ENCODE measurements at places on chromosomes 13 and 19.

- DNase-seq: no peak
Measured at GRCh38 chr13:23231241-23231640, 50.5 kb downstream of the SGCG start.

GRCh38 chr13:51235186-51235585 is 13.0 kb downstream of the FAM124A start:
- DNase-seq: no peak

DNA sequence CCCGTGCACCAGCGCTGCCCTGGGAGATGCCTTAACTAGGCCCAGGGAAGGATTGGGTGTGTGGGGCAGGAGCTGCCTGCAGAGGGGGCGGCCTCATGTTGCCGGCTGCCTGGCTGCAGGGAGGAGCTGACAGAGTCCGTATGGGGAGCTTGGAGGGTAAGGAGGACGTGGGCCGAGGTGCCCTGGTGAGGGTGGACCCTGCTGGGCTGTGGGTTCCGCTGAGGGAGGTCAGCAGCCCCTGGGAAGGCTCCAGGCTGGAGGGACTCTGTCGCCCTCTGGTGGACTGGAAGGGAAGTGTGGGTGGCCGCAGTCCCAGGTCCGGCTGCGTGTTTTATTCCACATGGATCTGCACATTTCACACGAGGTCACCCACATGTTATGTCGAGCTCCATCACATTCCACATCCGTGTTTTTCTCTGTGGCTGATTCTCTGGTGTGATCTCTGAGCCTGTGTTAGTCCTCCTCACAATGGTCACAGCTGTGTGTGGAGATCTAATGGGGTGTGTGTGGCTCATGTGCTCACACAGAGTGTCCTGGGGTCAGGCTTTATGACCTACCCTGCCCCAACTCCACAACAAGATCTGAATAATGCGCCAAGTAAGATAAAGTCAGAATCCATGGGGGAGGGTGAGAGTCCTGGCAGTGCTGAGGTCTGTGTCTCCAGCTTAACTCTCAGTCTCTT is 1.8 kb upstream of the CEACAM8 start:
- peak; percentile 41 for DNase-seq

DNA sequence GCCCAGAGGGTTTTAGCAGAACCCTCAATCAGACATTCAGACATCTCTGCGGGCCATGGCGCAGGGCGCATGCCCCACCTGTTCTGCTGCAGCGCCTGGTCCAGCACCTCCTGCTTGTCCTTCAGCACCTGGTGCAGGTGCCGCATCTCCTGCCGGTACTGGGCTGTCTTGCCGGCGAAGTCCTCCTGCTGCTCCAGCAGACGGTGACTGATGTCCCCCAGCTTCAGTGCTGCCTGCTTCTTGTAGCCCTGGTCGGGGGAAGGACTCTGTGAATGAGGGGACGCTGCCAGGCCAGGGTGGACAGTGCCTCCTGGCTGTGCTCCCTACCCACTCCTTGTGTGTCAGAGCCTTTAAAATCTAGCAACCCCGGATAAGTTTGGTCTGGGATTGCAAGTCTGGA is 12.2 kb upstream of the SLC7A9 start:
- DNase-seq: no peak

- DNase-seq: no peak
Measured at GRCh38 chr13:114067381-114067885, 65.0 kb downstream of the RASA3 start.

DNA sequence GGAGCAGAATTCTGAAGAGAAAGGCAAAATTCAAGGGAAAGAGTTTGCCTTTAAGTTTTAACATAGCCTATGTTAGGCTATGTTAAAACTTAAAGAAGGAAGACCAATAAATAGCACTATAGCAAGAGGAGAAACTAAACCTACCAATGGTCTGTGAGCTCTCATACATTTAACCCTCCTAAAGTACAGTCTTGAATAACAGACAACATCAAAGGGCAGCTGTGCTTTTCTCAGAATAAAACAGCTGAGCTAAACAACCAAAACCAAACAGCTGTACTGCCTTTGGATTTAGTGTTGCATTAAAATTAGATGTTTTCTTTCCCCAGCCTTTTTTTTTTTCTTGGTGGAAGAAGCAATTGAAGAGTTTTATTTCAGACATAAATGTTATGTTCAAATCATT is 34.0 kb downstream of the KLF5 start:
- DNase-seq: no peak

- DNase-seq: no peak
Measured at GRCh38 chr13:30792285-30793000, 57.1 kb downstream of the ALOX5AP start.

- no peak for DNase-seq
Measured at GRCh38 chr19:1904860-1905109, 414 bp upstream of the ADAT3 start.

- no peak for DNase-seq
Measured at GRCh38 chr13:108408672-108409071, 139.2 kb downstream of the TNFSF13B start.

DNA sequence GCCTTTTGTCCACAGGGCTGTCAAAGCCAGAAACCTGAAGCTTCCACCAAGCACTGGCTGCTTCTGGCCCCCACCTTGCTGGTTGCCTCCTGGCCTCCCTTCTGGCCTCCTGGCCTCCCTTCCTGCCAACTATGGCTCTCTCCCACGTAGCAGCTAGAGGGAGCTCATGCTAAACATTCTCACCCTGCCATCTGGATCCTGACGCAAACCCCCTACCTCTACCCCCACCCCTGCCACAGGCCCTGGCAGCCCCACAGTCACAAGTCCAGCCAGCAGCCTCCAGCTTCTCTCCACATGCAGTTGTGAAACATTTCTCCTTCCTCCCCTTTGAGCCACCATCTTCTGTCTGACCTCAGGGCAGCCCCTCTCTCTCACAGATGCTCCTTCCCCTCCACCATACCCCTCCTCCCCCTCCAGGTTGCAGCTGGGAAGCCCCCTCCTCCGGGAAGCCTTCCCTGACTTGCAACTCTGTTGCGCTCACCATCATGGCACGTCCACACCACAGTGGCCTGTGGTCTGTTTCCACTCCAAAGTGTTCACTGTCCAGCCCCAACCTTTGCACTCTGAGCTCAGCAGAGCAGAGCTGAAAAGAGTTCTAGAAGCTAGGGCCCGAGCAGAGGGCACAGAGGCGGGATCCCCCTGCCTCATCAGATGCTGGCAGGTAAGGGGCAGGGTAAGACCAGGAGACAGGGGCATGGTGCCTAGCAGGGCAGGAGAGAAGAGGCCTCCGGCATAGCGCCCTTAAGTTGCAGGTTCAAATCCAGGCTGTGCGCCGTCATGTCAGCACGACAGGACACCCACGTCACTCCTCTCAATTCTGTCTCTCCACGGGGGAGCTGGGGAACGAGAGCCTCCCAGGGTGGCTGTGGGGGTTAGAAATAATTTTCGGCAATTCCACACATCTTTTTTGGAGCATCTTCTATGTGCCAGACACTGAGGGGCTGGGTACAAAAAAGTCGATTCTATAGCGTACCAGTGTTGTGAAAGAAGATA is 7.3 kb downstream of the ADGRL1 start:
- DNase-seq: no peak

DNA sequence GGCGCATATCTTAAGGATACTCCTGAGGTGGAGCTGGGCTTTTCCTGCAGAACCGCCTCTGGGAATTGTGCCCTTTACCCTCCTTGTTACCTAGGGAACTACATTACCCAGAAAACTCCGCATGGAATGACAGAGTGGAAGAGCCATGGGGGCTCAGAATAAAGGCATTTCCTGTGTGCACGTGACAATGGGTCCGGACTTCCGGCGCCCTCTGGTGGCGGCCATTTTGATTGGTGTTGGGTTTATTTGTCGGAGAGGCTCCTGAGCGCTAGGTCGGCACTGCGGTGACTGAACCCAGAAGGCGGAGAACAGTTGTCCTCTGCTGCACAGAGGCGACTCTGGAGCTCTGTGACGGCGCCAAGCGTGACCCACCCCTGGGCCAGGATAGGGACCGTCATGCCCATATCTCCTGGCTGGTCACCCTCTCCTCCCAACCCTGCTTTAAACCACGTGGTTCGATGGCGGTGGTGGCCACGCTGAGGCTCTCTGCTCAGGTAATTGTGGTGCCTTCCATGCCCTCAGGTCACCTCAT is at the start of gene ZNF587B:
TSS of gene ZNF587B (plus strand) at position 229 of the 532 bp plus-strand sequence. CDS start at position 459, 230 bp downstream.
- peak; percentile 20 for DNase-seq

GRCh38 chr19:2282862-2283237 is 875 bp upstream of the PEAK3 start:
- DNase-seq: no peak

DNA sequence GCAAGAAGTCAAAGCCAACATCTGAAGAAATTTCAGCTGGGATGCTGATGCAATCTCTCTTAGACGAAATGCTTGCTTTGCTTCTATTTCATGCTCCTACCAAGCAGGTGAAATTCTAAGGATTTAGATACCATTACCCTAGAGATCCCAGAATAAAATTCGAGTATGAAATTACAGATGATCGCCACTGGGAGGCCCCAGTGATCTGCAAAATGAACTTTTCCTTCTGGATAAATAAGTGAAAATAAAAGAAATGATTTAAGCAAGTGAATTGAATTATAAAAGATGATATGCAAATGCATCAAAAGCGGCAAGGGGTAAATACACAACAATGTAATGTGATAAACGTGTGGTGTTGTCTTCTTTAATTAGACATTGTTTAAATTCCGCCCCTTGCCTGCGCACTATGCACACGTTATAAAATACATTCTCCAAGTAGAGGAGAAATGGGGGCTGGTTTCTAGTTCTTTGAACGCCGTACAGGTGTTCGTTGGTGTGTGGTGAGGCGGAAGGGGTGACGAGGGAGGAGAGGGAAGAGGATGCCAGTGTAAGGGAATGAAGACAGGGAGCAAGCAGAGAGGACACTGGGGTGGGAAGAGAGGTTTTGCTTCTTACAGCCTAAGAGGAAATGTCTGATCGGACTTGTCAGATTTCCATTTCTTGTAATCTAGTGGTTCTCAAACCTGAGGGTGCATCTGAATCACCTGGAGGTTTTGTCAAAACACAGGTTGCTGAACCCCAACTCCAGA is 58.0 kb downstream of the ERCC5 start:
- DNase-seq: no peak

DNA sequence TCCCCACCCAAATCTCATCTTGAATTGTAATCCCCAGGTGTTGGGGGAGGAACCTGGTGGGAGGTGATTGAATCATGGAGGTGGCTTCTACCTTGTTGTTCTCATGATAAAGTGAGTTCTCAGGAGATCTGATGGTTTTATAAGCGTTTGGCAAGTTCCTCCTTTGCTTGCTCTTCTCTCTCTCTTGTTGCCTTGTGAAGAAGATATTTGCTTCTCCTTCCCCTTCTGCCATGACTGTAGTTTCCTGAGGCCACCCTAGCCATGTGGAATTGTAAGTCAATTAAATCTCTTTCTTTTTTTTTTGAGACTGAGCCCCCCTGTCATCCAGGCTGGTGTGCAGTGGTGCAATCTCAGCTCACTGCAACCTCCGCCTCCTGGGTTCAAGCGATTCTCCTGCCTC is 34.4 kb downstream of the VSTM1 start:
- DNase-seq: no peak

GRCh38 chr13:35914662-35915061 is 216.5 kb downstream of the DCLK1 start:
- no peak for DNase-seq

GRCh38 chr19:51323481-51324166 is 12.2 kb downstream of the IGLON5 start:
- DNase-seq: no peak

- no peak for DNase-seq
Measured at GRCh38 chr19:44611812-44612295, 1.5 kb upstream of the IGSF23 start.

DNA sequence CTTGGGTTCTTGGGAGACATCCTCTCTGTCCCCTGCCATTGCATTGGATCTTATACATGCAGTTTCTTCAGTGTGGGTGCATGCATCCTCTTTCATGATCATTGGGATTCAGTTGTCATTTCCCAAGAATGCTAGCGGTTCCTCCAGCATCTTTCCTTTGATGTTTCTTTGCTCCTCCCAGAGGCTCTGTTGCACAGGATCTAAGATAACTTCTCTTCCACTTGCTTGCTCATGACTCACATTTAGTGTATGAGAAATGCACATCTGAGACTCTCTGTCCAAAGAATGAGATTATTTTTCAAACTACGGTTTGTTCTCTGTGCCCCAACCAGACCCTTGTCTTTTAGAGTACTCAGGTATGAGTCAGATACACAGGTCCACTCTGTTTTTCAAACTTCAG is 197.1 kb downstream of the NDFIP2 start:
- DNase-seq: no peak

- DNase-seq: no peak
Measured at GRCh38 chr19:40410030-40410389, 3.2 kb downstream of the PRX start.

DNA sequence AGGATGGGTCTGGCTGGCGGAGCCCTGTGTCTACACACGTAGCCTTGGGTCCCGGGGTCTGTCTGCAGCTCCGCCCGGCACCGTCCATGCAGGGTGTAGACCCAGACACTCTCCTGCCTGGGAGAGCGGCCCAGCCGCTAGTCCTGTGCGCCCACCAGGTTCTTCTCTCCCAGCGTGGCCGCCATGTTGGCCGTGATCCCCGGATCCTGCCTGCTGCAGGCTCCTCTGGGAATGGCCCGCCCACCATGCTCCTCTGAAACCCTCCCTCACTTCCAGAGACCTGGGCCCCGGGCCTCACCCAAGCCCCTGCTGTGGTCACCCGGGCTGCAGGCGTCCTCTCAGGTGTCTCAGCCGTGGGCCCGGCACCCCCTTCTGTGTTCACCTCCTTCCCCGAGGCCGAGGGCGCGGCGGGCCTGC is 57.7 kb upstream of the MCF2L start:
- DNase-seq: no peak

- DNase-seq: no peak
Measured at GRCh38 chr19:30744741-30745475, 372.7 kb downstream of the ZNF536 start.

DNA sequence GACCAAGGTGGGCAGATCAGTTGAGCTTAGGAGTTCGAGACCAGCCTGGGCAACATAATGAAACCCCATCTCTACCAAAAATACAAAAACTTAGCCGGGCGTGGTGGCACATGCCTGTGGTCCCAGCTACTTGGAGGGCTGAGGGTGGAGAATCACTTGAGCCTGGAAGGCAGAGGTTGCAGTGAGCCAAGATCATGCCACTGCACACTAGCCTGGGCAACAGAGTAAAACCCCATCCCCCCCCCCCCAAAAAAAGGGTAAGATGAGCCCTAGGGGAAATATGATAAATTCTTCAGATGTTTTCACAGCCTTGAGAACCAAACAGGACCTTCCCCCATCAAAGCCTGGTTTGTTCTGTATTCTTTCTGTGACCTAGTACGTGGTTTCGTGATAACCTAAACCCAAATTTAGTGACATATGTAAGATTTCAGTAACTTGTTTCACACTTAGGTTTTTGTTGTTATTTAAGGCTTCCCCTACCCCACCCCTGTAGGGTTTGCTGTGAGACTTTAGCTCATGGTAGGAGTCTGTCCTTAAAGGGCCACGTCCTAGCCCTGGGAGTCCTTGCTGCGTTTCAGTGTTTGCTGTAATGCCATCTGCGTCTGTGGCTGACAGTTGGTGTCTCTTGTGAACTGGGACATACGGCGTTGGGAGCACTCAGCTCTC is 49.6 kb downstream of the MYO9B start:
- DNase-seq: no peak

GRCh38 chr19:6233056-6233826 is 46.5 kb downstream of the MLLT1 start:
- no peak for DNase-seq

GRCh38 chr13:57629821-57630235 is 1.7 kb upstream of the PCDH17 start:
- peak; percentile 34 for DNase-seq

All from stimulated activated CD4-positive, alpha-beta T cell treated with anti-CD3 and anti-CD28 coated beads, Interleukin-2, amount 100 ng/mL, for 48 hours (primary cell).